SK-N-SH (cell line): ENCODE measurements at places on chromosomes 3 and 15. TPM values are rescaled to one million over a fixed set of nuclear protein-coding genes. Genes with fewer than 3 reads are reported as not detected.

DNA sequence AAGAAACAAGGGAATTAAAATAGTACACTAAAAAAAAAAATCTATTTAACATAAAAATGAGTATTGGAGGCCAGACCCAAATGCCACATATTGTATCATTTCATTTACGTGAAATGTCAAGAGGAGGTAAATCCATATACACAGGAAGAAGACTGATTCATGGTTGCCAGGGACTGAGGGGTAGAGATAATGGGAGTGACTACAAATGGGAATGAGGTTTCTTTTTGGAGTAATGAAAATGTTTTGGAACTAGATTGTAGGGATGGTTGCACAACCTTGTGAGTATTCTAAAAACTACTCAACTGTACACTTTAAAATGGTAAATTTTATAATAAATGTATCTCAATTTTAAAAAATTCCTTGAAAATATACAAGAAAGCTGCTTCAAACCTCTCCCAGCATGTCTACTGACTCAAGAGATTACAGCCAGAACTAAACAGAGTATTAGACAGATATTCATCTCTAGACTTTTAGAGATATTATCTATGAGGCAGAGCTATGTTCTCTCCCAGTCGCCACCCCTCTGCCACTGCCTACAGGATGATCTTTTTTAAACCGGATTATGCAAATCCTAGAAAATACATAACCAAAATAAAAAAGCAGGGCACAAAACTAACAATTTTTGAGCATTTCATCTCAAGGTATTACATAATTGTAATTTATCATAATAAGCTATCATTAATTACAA lies 6.2 kb downstream of the HLTF start:
- H3K27me3 ChIP-seq = no peaks in the 10 kb centered on the region
- peaks cover 4% of the 10 kb centered on the region for H3K4me1 ChIP-seq
- DNase-seq = peak; percentile 13

DNA sequence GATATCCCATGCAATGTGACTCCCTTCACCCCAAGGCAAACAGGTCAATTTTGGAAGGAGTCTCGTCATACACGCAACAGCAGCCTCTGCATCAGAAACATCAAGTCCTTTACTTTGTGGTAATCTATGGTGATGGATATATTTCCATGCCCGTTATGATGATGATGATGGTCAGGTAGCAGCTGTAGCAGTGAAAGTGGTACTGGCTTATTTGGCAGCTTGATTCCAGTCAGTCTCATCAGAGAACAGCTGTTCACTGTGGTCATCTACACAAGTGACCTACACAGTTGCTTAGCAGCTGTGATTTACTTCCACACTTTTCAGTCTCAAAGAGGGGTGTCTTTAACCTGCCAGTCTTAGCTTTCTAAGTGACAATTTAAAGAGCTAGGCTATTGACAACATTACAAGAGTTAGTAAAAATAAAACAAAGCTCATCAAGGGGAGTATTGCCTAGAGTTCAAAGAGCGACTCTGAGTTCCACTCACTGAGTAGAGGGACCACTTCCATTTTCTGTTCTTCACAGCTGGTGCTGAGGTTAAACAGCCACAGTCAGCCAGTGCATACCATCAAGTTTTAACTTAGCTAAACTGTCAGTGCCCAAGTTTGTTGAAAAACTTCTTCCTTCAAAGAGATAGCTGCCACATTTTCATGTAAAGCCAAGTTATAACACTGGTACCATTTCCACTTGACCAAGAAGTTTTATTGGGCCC lies 587.4 kb upstream of the KCNMB2 start:
- H3K27me3 ChIP-seq = no peaks in the 10 kb centered on the region
- DNase-seq = no peak
- H3K4me1 ChIP-seq = no peaks in the 10 kb centered on the region
- no peaks in the 10 kb centered on the region for H3K36me3 ChIP-seq

- H3K4me3 ChIP-seq = no peak overlapping the region
- H3K4me1 ChIP-seq = no peaks in the 10 kb centered on the region
These were observed 181.9 kb downstream of the CDIN1 start for GRCh38 chr15:36761132-36761847.

- H3K4me1 ChIP-seq = no peaks in the 10 kb centered on the region
- no peaks in the 10 kb centered on the region for H3K27me3 ChIP-seq
- no peak overlapping the region for H3K4me3 ChIP-seq
- no peak overlapping the region for H3K27ac ChIP-seq
These were observed 162.2 kb downstream of the ATP10A start for GRCh38 chr15:25700916-25701315.

DNA sequence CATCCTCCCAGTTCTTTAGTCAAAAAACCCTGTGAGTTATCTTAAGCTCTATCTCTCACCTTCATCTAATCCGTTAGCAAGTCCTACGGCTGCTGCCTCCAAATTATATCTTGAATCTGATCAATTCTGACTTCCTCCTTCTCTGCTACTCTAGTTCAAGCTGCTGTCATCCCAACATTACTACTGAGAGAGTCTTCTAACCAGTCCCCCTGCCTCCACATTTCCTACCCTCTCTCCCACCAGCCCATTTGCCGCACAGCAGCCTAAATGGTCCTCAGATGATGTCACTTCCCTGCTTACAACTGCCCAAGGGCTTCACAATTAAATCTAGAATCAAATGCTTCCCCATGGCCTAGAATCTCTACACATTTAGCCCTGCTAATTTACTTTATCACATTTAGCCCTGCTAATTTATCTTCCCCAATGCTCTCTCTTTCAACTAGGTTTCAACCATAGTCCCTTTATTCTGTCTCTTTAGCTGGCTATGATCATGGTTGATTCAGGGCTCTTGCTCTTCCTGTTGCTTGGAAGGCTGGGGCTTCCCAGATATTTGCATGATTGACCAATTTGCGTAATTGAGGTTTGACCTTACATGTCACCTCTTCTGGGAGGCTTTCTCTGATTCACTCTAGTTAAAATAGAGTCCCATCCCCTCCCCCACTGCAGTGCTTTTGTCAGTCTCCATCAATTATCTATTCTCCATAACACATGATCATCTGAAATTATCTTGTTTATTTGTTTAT lies 11.0 kb upstream of the ARL14 start:
- no peak overlapping the region for H3K4me3 ChIP-seq
- peak overlapping the region; percentile 4; the same call in 1 of the 2 replicates for H3K27ac ChIP-seq
- H3K4me1 ChIP-seq = peaks cover 2% of the 10 kb centered on the region
- no peaks in the 10 kb centered on the region for H3K27me3 ChIP-seq
- H3K36me3 ChIP-seq = no peaks in the 10 kb centered on the region

The GOLGA6L9 gene
- polyA plus RNA-seq = 7.3 and 7.4 TPM in 2 replicates

- H3K27ac ChIP-seq = no peak overlapping the region
- no peak overlapping the region for H3K4me3 ChIP-seq
- DNase-seq = peak; percentile 0
- H3K27me3 ChIP-seq = no peaks in the 10 kb centered on the region
- H3K36me3 ChIP-seq = no peaks in the 10 kb centered on the region
These were observed 1129.6 kb upstream of the GBE1 start for GRCh38 chr3:82891028-82891427.

DNA sequence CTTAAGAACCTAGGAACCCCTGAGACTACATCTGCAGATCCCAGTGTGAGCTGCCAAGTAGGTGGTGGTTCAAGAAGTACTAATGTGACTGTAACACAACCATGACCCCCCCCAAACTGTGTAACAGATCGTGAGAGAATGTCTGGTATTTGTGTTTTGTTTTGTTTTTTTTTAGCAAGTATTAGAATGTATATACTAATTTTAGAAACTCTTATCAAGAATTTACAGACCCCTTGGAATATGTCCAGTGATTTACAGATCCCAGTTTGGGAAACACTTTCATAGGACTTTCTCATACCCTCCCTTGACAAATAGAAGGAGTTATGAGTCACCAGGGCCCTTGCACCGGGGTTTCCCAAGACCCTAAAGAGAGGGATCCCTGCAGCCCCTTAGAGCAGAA lies 79.8 kb downstream of the SEMA5B start:
- no peak overlapping the region for H3K27ac ChIP-seq
- H3K36me3 ChIP-seq = no peaks in the 10 kb centered on the region
- H3K4me3 ChIP-seq = no peak overlapping the region

The GPR149 gene
- not detected in 2 replicates for polyA plus RNA-seq

DNA sequence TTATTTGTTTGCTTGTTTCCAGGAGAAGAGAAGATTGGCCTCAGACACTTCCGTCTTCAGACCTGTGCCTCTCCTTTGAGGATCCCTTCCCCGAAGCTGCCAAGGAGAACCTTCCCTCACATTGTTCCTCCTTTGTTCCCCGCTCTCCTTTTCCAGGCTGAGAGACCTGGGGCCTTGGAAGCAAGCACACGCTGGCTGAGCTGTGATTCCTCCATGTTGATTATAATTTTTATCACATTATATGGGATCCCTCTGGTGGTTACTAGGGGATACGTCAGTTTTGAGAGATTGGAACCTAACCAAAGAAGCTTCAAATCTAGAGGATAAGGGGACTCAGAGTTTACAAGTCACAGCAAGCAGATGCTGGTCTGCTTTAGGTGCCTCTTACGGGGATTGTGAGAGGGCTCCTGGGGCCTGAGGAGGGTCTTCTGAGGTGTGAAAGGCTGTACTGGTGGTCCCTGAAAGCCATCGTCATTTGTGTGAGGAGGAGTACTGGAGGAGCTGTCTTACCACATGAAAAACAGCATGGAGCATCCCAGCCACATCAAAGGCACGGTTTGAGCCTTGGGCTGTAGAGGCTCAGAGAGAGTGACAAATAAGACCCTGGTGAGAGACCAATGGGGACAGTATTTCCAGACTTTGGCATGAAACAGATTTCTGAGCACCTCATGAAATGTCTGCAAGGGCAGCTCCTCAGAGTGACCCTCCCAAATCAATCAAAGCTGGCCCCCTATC lies 760.1 kb upstream of the CFAP20DC start:
- H3K27me3 ChIP-seq = no peaks in the 10 kb centered on the region
- H3K4me1 ChIP-seq = peaks cover 7% of the 10 kb centered on the region; the same call in 1 of the 2 replicates
- no peak overlapping the region for H3K4me3 ChIP-seq

The SPINT1 gene
- 0.58 and 2.0 TPM in 2 replicates for polyA plus RNA-seq
